ENCODE measurements at places on chromosomes 7 and 10.

- DNase-seq: no peak
These were observed 17.5 kb upstream of the PRTFDC1 start for GRCh38 chr10:24969841-24970281.

DNA sequence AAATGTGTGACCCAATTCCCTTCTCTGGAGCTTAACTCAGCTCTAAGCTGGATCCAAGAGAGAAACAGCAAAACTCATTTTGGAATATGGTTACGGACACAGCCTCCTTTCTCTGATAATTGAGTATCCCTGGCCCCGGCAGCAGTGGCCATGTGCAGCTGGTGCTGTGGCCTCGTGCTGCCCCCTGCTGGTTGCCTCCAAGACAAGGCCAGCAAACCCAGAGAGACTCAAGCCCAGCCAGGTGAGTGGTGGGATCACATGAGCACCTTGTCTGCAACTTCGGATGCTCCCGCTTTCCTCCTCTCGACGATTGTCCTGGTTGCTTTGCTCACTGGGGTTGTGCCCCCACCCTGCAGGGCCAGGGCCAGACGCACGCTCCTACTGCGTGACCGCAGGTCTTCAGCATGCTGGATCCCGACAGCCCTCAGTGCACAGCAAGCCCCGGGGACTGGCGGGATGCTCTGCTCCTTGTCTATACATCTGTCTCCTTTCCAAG is 19.4 kb downstream of the SFTPD start:
- DNase-seq: peak; percentile 76

- no peak for DNase-seq
These were observed 289.4 kb upstream of the LRRN3 start for GRCh38 chr7:110801502-110801901.

- DNase-seq: no peak
These were observed 54.0 kb downstream of the KIF20B start for GRCh38 chr10:89755374-89755773.

- no peak for DNase-seq
These were observed 40.1 kb downstream of the LYZL1 start for GRCh38 chr10:29328983-29329382.

DNA sequence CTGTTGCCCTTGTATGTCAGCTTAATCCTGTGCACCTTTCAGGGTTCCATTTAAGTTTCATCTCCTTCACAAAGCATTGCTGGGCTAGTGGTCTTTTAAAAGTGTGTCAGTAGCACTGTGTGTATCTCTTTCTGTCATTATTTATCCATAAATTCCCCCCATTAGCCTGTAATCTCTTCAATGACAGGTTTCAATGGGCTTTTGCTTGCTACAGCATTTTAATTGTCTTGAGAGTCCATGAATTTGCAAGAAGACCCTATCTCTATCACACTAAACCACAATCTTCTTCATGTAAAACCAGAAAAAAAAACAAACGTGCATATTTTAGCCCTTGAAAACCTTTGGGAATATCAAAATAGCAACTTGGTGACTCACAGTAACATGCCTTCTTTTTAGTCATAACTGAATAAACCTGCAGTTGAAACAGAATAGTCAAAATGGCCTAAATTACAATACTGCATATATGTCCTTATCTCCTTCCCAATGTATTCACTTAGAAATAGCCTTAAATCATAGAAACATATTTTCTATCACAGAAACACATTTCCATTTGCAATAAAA is 118.6 kb downstream of the PON1 start:
- no peak for DNase-seq

- DNase-seq: no peak
These were observed 219.0 kb downstream of the GLRX3 start for GRCh38 chr10:130354976-130355795.

DNA sequence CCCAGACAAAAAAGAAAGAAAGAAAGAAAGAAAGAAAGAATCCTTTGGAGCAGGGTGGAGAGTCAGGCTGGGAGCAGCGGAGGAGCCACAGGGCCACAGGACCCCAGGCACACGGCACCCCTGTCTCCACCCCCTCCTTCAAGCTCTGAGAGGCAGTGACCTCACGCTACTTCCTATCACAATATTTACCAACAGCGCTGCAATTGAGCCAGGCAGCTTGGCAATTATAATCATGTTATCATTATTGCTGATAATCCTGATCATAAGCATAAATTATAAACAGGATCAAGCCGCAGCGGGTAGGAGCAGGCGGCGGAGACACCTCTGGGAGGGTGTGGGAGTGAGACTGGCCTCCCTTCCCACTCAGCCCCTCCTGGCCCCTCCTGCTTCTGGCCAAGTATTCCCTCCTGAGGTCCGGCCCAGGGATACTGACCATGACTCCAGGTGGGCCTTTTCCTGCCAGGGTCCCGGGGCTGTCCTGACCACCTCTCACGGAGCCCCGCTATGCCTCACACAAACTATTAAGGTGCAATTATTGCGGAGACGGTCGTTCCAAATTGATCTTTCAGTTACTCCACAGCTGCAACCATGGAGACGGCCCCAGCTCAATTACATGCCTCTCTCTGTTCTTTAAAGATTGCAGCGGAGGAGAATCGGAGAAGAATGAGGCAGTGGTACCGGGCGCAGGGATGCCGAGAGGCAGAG is 10.0 kb upstream of the GTF2IRD1 start:
- no peak for DNase-seq

DNA sequence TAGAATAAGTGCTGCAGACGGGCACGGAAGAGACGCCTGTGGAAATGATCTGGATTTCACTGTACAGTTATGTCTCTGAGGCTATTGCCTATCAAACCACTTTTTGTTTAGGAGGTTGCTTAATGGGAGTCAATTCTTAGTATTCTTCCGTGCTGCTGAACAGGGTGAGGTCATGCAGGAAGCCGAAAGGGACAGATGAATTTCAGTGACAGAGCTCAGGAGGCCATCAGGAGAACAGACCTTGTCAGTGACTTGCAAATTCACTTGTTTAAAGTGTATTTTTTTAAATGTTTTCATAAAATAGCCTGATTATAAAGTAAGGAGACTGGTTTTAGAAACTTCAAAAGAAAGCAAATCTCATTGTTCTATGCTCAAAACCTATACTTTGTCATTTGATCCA is 58.9 kb downstream of the XRCC2 start:
- no peak for DNase-seq

DNA sequence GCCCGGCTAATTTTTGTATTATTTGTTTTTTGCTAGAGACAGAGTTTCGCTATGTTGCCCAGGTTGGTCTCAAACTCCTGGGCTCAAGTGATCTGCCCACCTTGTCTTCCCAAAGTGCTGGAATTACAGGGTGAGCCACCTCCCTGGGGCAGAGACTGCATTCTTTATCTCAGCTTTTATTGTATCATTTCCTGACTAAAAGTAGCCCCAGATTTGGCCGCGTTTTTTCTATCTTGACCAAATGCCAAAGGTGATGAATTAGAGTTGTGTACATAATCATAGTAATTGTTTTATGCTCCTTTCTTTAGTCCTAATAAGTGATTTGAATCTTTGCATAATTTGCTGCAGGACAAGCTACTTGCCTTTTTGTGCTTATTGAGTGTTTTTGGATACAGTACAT is 3.1 kb upstream of the SMNDC1 start:
- DNase-seq: no peak
